Mononuclear cell (primary cell): ENCODE measurements at places on chromosomes 11 and 22. TPM values are rescaled to one million over a fixed set of nuclear protein-coding genes. Genes with fewer than 3 reads are reported as not detected.

The SHISA8 gene
- 0.52 TPM for total RNA-seq

The PKNOX2 gene
- total RNA-seq = under 0.01 TPM

The RAB36 gene
- total RNA-seq = not detected

The DTX4 gene
- 5.2 TPM for total RNA-seq

The CARD10 gene
- not detected for total RNA-seq

The MRPL23 gene
- total RNA-seq = 65.4 TPM

The RIC3 gene
- total RNA-seq = 27.5 TPM

The EP300 gene
- total RNA-seq = 202 TPM

The OR51V1 gene
- total RNA-seq = not detected

The SSH3 gene
- total RNA-seq = 4.6 TPM

The APOL5 gene
- total RNA-seq = not detected

The CCT8L2 gene
- not detected for total RNA-seq

The FREY1 gene
- 1.6 TPM for total RNA-seq

The TMEM45B gene
- 3.5 TPM for total RNA-seq

The INPP5J gene
- total RNA-seq = not detected

The DAGLA gene
- total RNA-seq = 0.94 TPM

The FXYD6 gene
- total RNA-seq = 12.1 TPM

The HDHD5 gene
- 12.5 TPM for total RNA-seq

The YPEL1 gene
- 3.8 TPM for total RNA-seq

The GAS2 gene
- 1.2 TPM for total RNA-seq

The USP2 gene
- under 0.01 TPM for total RNA-seq

The CTTN gene
- total RNA-seq = 16.5 TPM

The ARCN1 gene
- total RNA-seq = 109 TPM

The HBG1 gene
- not detected for total RNA-seq

The GGTLC2 gene
- total RNA-seq = not detected

The OR6A2 gene
- total RNA-seq = not detected

The TESMIN gene
- 1.4 TPM for total RNA-seq

The GLYAT gene
- not detected for total RNA-seq

The GANAB gene
- 50.1 TPM for total RNA-seq

The FAR1 gene
- total RNA-seq = 66.9 TPM

The RPS6KA4 gene
- 23.5 TPM for total RNA-seq

The CD6 gene
- 176 TPM for total RNA-seq

The NCF4 gene
- 22.8 TPM for total RNA-seq

The ADM2 gene
- total RNA-seq = 0.31 TPM

The BRSK2 gene
- total RNA-seq = 0.10 TPM

The LGALS1 gene
- total RNA-seq = 260 TPM

The PDE2A gene
- 3.7 TPM for total RNA-seq

The OR8K3 gene
- total RNA-seq = not detected
